ENCODE measurements at places on chromosomes 7 and 10.
A peak's percentile ranks its signal among the peaks of the same experiment; 100 is the strongest.

- DNase-seq: no peak
These were observed 60.9 kb downstream of the ST7 start for GRCh38 chr7:117014099-117014656.

DNA sequence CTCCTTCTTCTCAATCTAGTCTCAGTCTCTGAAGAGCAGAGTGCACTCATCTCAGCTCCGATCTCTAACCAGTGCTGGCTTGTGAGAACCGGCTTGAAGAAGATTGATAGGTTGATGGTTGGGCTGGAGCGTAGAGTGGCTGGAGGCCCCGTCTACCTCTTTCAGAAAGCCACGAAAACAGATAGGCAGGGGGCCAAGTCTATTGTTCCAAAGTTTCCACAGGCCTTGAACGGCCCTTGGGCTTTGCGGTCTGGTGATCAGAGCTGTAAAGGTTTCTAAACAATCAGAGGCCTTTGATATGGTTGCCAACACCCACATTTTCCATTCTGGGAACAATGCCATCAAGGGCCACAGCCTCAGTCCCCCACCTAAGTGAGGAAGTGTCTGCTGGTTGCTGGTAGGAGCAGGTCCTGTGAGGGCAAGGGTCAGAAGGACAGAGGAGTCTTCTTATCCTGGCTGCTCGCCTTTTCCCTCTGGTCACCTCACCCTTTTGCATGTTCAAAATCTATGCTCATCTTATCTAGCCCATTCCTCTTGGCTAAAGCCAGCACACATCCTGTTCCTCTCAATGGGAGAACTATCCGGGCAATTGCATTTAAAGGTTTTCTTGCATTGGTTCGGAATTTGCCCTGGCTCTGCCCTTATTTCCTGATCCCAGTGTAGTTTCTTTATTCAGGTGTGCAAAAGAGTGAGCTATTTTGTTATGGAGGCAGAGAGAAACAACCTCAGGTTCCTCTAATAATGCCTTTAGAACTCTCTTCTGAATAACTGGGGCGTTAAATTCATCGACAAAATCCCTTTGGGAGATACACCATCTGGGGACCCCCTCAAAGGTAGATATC lies 70.3 kb upstream of the KMT2E start:
- DNase-seq: peak; percentile 98

DNA sequence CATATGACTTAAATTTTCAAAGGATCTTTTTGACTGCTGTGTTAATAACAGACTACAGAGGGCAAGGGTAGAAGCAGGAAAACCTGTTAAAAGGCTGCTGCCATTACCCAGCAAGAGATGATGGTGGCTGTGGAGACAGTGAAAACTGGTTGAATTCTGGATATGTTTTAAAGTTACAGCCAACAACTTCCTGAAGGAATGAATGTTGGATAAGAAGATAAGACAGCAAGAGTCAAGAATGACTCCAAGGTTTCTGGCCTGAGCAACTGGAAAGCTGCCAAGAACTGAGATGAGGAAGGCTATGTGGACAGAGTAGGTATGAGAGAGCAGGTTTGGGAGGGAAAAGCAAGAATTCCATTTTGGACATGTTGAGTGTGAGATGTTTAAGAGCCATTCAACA lies 19.1 kb downstream of the CNOT4 start:
- DNase-seq: no peak

GRCh38 chr7:35787925-35788324 lies 12.9 kb upstream of the SEPTIN7 start:
- no peak for DNase-seq

- DNase-seq: no peak
These were observed 444.6 kb downstream of the REEP3 start for GRCh38 chr10:63965846-63966245.

DNA sequence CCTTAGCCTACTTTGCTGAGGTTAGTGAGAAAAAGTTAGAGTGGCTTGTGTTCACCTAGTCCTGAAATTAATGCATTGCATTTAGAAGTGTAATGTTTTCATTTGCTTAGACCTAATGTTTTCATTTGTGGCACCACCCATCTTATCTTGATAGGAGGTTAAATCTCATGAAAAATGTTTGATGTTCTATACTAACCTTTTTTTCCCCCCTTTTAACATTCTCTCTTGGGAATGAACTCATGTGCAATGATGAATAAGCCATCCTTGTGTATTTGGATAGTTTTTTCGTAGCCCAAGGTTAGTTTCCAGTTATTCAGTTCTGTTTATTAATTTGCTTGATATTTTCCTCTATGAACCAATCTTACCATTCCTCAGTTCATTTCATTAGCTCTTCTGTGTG lies 2.8 kb downstream of the FHIP2A start:
- DNase-seq: no peak

GRCh38 chr10:546451-546850 lies 143.0 kb downstream of the DIP2C start:
- no peak for DNase-seq

DNA sequence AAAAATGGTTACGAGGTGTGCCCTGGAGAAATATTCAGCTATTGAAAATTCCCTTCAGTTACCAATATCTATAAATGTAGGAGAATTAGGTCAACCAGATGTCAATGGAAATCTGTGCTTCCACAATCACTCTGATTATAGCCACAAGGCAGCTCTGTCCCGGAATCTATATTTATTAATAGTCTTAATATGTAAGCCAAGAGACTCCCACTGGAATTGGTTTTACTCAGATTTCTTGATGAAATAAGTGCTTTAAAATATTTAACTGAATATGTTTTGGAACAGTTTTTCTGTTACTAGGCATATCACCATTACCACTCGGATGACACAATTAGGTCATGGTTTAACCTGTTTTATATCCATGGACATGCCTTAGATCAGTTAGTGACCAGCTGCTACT lies 169.6 kb downstream of the POM121L12 start:
- DNase-seq: no peak

DNA sequence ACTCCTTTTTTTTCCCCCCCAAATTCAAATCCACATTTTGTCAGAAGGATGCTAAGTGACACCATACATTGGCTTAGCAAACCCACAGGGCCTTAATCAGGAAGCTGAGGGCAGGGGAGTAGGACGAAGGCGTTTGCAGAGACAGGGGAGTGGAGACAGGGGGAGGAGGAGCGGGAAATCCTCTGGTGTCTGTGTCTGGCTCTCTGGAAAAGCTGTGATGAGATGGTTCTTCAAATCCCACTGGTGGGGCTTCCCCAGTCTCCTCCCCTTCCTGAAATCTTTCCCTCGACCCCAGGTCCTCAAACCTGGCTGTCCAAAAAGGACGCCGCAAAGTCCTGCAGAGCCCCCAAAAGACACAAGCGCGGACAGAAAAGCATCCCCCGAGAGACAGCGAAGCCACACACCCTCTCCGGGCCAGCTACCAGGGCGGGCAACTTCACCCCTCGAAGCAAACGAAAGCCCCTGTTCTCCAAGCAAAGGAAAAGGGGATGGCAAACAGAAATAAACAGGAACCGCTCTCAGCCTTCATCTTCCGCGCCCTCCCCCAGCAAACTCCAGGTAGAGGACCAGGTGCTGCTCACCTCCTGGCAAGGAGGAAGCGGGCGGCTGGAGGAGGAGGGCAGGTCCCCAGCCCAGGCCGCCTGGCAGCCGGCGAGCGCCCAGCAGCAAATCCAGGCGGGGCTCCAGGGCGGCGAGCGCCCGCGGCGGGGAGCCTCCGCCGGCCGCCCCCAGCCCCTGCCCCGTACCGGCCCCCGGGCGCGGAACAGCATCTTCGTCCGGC lies 520 bp downstream of the ELAPOR2 start:
- no peak for DNase-seq

GRCh38 chr7:157274991-157275427 lies 61.8 kb upstream of the DNAJB6 start:
- DNase-seq: no peak

GRCh38 chr7:117652943-117653680 lies 173.3 kb downstream of the CFTR start:
- no peak for DNase-seq

DNA sequence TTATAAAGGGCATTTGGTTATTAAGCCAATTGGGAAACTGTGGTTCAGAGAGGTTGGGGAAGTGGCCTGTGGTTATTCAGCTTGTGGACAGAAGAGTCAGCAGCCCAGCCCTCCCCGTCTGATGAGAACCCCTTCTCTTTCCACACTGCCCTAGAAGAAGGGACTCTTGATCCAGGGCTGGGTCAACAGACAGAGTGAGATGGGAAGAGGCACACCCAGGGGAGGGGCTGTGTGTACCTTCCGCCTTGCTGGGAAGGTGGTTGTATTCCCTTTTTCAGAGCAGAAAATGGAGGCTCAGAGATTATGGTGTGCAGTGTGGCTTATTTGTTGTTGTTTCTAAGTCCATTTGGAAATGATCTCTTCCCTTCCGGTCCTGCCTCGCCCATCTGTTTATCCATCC lies 103.4 kb downstream of the GRK5 start:
- no peak for DNase-seq

DNA sequence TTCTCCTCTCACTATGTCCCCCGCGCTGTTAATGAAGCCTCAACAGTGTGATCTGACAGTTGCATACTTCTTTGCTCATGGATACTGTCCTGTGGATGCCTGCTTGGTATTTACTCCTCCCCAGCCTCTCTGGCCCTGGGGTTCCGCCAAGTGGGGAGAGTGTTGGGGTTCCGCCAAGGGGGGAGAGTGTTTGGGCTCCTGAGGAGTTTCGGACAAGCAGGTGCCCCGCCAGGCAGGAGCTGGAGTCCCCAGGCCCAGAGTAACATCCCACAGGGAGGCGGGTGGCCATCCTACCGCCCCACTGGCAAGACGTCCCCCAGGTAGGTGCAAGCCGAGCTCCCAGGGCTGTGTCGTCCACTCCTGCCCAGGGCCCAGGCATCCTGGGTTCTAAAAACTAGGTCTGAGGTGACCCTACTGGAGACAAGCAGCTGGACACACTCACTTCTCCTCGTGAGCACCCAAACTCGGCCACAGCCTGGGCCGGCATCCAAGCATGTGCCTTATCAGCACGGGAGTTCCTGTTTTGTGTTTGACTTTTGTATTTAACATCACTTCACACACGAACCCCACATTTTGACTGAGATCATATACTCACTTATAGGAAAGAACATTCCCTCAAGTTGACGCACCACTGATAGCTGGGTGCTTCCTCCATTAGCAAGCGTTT lies 34.2 kb downstream of the CAMK2B start:
- DNase-seq: no peak

- DNase-seq: no peak
These were observed 3.6 kb downstream of the FIGNL1 start for GRCh38 chr7:50446542-50446960.

- no peak for DNase-seq
These were observed 433.9 kb upstream of the ZMIZ1 start for GRCh38 chr10:78634835-78635234.

DNA sequence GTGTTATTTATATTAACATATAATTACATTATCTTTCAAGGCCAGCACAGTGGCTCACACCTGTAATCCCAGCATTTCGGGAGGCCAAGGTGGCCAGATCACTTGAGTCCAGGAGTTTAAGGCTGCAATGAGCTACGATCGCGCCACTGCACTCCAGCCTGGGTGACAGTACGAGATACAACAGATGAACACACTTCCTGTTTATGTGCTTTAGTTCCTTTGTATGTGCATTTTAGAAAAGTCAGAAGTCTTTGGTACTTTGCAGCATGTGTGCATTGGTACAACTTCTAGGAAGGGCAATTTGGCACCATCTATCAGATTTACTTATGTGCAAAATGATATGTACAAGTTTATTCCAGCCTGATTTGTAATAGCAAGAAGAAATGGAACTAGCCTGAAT lies 13.3 kb downstream of the SLC35G1 start:
- no peak for DNase-seq

GRCh38 chr7:135160098-135160857 lies 10.2 kb downstream of the CYREN start:
- no peak for DNase-seq

DNA sequence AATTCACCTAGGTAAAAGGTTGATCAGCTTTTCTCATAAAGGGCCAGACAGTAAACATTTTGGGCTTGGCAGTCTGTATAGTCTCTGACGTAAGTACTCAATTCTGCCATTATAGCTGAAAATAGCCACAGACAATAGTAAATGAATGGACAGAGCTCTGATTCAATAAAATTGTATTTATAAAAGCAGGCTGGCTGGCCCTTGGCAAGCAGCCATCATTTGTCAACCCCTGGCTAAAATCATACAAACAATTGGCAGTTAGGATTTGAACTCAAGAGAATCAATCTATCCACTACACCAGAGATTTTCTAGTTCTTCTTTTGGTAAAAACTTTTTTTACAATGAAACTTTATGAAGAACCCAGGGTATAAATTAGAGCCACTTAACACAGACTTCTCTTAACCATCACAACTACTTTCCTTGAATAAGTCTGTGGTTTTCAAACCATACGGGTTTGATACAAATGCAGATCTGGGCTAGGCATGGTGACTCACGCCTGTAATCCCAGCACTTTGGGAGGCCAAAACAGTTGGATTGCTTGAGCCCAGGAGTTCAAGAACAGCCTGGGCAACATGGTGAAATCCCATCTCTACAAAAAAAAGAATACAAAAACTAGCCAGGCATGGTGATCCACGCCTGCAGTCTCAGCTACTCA lies 124.5 kb downstream of the SLC16A9 start:
- peak; percentile 26 for DNase-seq

DNA sequence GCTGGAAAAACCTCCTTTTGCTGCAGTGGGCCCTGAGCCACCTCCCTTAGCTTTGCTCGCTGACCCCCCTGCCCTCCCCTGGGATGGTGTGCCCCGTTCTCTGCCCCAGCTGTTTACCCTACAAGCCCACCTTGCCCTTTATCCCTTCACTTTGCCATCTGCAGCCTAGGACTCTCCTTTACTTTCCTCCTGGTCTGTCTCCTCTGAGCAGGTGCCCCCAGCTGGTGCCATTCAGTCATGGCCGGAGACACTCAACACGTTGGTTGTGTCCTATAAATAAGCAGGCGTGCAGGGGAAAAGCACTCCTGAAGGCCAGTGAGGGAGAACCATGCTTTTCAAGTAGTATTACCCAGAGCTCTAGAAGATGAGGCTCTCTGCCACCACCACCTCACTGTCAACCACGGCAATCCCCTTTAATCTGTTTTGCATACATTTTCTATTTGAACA lies 6.1 kb downstream of the RASSF4 start:
- DNase-seq: no peak

- no peak for DNase-seq
These were observed 2.3 kb downstream of the GRM8 start for GRCh38 chr7:127250312-127251035.

GRCh38 chr10:30437031-30437841 lies 3.3 kb downstream of the MAP3K8 start:
- DNase-seq: no peak

GRCh38 chr10:35774109-35774508 lies 132.0 kb upstream of the FZD8 start:
- no peak for DNase-seq

DNA sequence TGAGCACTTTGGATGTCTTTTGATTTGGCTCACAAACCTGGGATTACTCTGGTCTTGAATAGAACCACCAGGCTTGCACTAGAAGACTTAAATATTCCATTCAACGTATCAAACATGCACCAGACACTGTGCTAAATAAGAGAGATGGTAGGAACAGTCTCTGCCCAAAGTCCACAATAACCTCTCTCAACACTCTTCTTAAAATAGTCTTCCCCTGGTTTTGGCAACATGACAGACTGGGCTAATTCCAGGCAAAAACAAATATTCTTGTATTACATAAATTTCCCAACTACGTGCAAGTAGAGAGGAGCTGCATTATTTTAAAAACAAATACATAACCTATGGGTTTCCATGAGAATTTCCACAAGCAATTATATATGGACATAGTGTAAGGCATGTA lies 64.8 kb upstream of the PAPSS2 start:
- DNase-seq: no peak

GRCh38 chr7:148540041-148540738 lies 50.4 kb upstream of the C7orf33 start:
- DNase-seq: no peak

GRCh38 chr10:77849039-77849664 lies 77.4 kb downstream of the DLG5 start:
- DNase-seq: no peak

GRCh38 chr10:17004801-17005380 lies 124.7 kb downstream of the CUBN start:
- no peak for DNase-seq

All from NCI-H2029 treated with DMSO at 0.1 percent for 48 hours (cell line).